ENCODE measurements at places on chromosomes 16 and 17.

DNA sequence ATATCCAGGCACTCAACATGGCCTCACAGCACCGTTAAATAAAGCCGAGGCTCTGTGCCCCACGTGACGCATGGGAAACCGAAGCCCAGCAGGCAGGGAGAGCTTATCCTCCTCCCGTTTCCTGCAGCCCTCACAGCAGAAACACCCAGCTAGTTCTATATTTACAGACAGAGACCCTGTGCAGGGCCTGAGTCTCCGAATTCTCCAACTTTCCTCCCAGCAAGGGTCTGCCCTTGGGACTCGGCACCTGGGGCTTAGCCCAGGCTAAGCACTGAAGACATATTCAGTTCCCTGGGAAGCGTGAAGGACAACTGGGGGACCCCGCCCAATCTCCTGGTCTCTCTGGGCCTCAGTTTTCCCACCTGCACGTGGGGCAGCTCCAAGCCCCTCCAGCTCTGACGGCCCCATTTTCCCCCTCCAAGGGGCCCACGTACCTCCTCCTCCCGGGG lies 29.2 kb downstream of the TRPV3 start:
- DNase-seq: no peak

DNA sequence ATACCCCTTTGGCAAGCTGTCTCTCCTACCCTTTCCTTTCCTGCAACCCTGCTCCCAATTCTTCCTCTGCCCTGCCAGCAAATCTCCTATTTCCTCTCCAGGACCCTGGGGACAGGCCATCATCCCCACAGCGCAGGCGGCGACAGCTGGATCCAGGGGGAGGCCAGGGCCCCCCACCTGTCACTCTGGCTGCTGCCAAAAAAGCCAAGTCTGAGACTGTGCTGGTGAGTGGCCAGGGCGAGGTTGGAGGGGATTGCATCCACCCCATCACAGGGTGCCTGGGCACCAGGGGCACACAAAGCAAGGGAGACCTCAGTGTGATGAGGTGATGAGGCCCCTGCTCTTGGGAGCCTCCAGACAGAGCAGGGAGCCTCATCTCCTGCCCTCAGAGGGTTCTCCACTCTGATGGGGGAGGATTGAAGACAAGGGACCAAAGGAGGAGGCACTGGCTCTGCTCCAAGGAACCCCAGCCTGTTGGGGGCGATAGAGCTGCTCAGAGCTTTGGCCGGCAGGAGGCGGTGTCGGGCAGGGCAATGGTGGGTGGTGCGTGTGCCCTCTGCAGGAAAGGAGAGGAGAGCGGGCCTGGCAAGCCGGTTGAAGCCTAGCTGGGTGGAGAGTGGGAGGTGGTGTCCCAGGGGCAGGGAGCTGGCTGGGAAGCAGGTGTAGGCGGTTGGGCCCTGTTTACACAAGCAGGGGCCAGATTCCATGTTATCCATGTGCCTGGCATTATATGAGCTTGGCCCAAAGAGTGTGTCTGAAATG lies 15.6 kb upstream of the PDK2 start:
- DNase-seq: no peak

GRCh38 chr16:89965447-89966225 lies 17.1 kb downstream of the DEF8 start:
- no peak for DNase-seq

GRCh38 chr16:2236337-2237101 lies at the start of gene DNASE1L2:
TSS of gene DNASE1L2 (plus strand) at chr16:2236444. CDS start at chr16:2236817, 373 bp downstream.
- no peak for DNase-seq

DNA sequence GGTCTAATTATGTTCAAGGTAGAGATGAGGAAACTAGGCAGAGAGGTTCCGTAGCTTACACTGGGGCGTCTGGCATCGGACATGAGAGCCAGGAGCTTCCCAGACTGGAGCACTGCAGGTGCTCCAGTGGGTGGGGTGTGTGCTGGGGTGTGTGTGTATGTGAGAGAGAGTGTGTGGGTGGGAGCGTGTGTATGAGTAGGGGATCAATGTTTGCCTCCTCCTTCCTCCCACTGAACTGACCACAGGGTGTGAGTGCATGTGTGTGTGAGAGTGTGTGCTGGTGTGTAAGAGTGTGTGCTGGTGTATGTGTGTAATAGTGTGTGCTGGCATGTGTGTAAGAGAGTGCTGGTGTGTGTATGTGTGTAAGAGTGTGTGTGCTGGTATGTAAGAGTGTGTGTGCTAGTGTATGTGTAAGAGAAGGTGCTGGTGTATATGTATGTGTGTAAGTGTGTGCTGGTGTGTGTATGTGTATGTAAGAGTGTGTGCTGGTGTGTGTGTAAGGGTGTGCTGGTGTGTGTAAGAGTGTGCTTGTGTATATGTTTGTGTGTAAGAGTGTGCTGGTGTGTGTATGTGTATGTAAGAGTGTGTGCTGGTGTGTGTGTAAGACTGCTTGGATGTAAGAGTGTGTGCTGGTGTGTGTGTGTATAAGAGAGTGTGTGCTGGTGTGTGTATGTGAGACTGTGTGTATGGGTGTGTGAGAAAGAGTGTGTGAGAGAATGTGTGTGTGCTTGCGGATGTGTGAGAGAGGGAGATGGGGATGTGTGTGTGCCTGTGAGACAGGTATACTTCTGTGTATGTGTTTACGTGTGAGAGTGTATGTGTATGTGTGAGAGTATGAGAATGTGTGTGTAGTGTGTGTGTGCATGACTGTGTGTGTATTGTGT lies 139.9 kb downstream of the MRM1 start:
- DNase-seq: no peak

DNA sequence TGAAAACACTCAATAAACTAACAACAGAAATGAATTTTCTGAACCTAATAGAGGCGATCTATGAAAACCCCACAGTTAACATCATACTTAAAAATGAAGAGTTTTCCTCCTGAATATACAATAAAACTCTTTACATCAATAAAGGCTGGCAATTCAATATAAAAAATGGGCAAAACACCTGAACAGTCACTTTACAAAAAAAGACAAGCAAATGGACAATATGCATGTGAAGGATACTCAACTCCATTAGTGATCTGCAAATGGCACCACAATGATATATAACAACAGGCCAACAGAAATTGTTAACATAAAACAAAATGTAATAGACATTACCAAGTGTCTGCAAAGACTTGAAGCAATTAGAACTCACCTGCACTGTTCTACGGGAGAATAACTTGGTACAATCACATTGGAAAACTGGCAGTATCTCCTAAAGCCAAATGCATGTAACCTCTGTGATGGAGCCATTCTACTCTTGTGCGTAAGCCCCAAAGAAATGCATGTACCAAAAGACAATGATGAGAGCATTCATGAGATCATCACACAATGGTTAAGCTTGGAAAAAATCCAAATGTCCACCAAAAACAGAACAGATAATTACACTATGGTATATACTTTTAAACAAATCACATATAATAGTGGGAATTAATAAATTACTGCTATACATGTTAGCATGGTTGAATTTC lies 433.4 kb upstream of the MAF start:
- DNase-seq: no peak

GRCh38 chr16:57305159-57305811 lies 20.8 kb upstream of the PLLP start:
- no peak for DNase-seq

- DNase-seq: no peak
Observed at GRCh38 chr17:65193305-65193704, 56.1 kb downstream of the RGS9 start.

GRCh38 chr16:1363501-1364041 lies 11.8 kb downstream of the GNPTG start:
- no peak for DNase-seq

DNA sequence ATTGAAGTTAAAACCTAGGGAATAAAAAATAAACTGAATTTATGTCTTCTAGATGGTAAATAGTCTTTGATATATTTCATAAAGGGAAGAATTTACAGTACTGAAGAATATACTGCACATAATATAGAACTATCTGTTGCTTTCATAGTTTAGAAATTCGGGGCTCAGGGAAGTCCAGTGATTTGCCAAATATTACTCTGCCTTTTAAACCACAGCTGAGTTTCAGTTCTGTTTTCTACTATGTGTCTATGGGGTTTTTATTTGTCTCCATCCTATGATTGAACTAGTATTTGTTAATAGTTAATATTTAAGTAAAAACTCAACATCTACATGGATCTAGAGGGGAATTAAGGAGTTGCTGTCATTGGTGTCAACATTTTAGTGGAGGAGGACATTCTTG lies 715.0 kb upstream of the CDH8 start:
- DNase-seq: no peak

- DNase-seq: no peak
Observed at GRCh38 chr16:78257376-78257728, 157.9 kb downstream of the WWOX start.

GRCh38 chr16:49278944-49279725 lies 2.5 kb downstream of the CBLN1 start:
- no peak for DNase-seq

DNA sequence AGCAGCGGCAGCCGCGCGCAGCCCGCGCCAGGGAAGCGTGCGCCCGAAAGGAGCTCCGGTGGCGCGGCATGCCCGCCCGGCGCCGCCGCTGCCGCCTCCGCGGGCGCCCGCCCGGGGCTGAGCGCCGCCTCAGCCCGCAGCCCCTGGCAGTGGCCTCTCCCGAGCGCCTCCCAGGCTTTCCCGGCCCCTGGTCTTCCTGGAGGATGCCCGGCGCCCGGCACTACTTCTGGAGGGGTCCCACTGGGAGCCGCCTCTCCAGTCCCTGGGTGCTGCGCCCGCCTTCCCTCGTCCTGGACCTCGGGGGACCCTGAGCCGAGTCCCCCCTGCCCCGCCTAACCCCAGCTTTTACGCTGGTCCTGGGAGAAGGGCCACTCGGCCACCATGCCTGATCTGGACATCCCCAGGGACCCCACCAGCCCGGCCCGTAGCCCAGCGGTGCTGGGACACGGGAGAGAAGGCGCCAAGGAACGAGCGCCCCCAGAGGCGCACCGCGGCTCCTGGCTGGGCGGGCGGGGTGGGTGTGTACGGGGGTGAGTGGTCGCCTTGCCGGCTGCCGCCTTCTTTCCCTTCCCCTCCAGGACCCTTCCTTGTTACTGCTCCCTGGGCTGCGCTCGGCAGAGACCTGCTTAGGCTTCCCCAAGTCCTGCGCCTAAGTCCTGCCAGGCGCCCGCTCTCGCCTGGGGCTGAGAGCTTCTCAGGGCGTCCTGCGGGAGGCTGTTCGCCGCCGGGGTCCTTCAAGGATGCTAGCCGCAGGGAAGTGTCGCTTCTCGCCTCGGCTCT lies 704 bp downstream of the ASIC2 start:
- DNase-seq: no peak

All from left forelimb (tissue), 1 donor.